ENCODE measurements at places on chromosomes 2 and 18.
A peak's percentile ranks its signal among the peaks of the same experiment; 100 is the strongest.

DNA sequence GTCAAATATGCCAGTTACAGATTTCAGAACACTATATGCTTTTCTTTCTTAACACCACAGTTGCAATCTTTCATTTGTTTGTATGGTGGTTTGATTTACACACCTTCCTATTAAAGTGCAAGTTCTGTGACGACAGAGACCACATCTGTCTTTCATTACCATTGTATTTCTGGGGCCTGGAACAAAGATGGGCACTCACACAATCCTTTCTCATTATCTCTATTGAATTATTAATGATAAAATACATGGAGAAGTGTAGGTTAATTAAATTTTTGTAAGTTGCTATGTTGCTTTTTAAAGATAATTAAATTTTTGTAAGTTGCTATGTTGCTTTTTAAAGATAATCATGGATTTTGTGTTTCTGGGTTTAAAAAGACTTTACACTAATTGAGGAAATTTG lies 79.9 kb downstream of the KCTD18 start:
- no peak for DNase-seq

DNA sequence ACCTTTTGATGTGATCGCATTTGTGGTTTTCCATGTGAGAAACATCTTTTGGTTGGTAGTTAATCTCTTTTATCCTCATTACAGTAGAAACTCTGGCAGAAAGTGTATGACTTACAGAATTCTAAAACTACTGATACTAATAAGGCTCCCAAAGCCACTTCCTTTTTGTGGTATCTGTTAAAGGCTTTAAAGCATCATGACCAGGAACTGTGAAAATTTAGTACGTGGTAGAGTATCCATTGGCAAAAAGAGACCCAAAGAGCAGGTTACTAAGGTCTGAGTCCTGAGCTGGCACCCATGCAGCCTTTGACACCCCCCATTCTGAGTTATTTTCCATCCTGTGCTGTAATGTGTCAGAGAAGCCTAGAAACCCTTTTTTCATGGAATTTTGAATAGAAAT lies 94.5 kb downstream of the DPP4 start:
- DNase-seq: no peak

- no peak for DNase-seq
Measured at GRCh38 chr2:56960581-56960980, 776.8 kb downstream of the CCDC85A start.

GRCh38 chr2:59988341-59988740 lies 565.1 kb downstream of the BCL11A start:
- DNase-seq: no peak

DNA sequence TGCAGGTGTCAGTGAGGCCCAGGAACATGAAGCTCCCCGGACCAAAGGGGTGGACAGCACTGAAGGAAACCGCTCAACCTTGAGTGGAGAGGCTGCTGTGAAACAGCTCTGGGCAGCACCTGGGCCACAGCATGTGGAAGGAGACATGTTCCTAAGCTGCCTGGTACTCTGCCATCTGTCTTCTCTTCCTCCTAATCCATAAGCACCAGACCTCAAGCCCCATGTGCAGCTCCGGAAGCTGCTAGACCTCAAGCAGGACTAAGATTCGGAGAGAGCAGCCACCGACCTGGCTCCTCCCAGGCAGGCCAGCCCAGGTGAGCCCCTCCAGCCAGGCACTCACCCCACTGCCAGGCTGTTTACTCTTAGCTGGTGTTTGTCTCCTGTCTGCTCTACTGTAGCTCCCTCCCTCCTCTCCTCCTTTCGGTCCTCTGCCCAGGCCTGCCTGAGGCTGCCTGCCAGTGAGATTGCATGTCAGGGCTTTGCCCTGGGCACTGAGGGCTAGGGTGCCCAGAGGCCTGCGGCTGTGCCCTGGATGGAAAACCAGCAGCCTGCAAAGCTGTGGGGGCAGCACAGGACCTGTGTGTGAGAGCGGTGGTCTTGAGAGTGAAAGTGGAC lies 53.7 kb downstream of the BCL11A start:
- no peak for DNase-seq

DNA sequence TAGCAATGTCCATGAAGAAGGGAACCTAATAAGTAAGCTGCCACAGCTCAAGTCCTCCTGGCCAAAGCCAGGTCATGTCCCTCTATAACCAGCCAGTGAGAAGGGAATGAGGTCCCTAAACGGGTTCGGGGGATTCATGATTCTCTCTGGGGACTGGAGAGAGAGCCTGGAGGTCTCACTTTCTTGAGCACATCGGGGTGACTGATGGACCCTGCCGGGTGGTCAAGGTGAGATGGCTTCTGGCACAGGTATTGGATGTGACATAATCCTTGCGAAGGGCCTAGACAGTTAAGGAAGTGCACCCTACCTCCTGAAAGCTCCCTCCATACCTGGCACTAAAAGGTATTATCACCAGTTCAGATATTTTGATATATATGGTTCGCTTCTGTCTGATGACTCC lies 45.7 kb downstream of the HRH4 start:
- DNase-seq: no peak

DNA sequence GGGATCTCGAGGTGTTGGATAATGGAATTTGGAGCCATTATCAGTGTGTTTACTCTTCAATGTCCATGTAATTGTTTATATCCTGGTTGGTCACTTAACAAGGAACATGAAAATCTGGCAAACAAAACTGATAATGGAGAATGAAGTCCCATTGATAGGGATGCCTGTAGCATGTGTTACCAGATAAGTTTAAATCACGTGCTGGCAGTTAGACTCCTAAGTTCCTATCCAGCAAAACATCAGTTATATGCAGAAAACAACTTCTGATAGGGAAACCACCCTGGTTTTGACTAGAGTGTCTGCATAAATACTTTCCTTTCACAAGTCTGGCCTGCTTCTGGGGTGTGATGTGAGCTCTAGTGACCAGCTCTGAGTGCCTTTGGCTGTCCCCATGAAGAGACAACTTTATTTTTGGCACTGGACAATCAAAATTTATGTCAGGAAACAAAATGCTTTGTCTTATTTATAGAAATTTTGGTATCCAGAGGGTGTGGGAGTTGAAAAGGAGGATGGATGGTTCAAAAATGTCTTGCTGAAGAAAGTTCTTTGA lies 82.0 kb downstream of the FHOD3 start:
- DNase-seq: no peak

- DNase-seq: no peak
Measured at GRCh38 chr2:42826231-42826630, 33.8 kb upstream of the HAAO start.

DNA sequence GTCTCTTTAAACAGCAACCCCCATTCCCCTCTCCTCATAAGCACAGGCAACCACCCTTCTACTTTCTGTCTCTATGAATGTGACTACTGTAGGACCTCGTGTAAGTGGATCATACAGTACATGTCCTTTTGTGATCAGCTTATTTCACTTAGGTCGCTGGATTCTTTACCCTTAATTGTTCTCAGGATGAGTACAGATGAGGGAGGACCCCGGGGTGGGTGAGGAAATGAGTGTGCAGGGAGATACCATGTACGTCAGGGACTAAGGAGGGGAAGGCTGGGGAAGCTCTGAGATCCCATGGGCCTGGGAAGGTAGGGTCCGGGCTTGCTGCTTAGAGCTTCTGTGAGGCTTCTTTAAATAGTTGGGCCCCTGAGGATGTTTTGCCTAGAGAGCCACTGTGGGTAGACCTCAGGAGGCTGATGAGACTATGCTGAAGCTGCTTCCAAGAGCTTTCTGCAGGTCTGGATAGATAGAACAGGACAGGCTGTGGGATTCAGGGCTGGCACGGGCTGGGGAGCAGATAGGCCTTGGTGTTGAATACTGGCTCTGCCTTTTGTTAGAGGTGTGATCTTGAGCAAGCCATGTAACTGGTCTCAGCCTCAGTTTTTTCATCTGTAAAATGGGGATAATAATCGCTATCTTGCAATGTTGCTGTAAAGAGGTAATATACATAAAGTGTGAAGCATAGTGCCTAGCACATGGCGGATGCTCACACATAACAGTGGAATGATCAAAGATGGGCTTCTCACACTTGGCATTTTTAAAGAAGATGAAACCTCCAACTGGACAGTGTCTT lies 155.3 kb downstream of the PRKCE start:
- DNase-seq: no peak

- no peak for DNase-seq
Measured at GRCh38 chr2:84454581-84454980, 4.5 kb downstream of the SUCLG1 start.

GRCh38 chr18:5673616-5674015 lies 129.8 kb upstream of the EPB41L3 start:
- DNase-seq: no peak

DNA sequence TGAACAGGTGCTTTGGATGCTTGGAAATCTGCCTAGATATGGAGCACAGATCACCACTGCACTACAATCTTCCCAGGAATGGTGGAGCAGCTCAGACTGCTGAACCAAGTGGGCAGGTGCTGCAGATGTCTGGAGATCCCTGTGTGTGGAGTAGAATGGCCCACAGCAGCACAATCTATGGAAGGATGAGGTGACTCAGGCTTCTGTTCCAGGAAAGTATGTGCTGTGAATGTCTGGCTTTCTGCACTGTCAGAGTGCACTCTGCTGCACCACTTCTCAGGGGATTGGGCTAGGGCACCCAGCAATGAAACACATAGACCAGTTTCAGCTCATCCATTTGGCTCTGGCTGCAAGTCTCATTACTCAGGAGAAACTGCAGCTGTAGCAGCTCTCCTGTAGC lies 865.4 kb upstream of the NXPH2 start:
- DNase-seq: no peak

GRCh38 chr2:239519089-239519920 lies 118.5 kb upstream of the HDAC4 start:
- no peak for DNase-seq

DNA sequence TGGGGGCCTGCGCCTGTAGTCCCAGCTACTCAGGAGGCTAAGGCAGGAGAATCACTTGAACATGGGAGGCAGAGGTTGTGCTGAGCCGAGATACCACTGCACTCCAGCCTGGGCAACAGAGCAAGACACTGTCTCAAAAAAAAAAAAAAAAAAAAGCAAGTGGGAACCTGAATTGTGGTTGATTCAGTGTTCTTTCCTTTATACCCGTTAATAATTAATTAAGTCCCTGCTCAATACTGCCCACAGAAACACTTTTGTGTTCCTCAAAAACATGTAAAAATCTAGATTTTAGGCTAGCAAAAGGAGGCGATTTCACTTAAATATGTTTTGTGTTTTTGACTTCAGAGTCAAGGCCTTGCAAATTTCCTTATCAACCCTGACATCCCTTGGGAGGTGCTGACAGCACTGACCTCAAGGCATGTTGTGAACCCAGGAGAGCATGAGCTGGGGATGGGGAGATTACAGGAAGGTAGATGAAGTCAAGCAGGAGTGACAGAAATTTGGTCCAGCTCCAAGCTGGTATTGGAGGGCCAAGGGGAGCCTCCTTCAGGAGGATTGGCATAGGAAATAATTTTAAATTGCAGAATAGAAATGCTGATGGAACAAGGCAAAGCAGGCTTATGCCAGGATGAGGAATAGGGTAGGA lies 89.0 kb upstream of the PNPT1 start:
- no peak for DNase-seq

- peak; percentile 80 for DNase-seq
Measured at GRCh38 chr2:177164584-177165052, 48.0 kb upstream of the HNRNPA3 start.
